ENCODE measurements at places on chromosomes 11 and 22. TPM values are rescaled to one million over a fixed set of nuclear protein-coding genes. Genes with fewer than 3 reads are reported as not detected.

Gene FZD4
- 0.91 TPM for total RNA-seq

DNA sequence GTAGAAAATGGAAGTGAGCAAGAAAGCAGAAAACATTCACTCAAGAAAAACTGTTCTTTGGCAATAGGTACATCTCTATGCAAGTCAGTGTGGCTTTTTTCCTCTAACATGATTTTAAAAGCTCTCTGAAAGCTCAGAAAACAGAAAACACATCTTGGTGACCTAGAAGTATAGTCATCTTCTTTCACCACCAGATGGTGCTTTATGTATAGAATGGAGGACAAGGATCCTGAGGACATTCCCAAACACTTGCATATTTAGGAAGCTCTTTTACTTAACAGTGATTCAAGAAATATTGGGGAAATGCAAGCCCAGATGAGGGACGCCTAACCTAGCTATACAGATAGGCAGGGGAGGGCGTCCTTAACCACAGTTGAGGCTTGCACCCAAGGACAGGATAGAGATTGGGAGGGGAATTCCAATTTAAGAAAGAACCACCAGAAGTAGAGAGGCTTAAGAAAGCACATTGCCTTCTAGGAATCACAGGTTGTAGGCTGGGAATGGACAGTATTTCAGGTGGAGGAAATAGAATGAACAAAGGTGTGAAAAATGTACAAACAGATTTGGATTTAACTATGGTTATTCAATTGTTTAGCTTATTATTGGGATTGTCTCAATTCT lies 13.8 kb upstream of the CCDC81 start:
- H3K27ac ChIP-seq: no peak overlapping the region
- H3K36me3 ChIP-seq: no peaks in the 10 kb centered on the region
- DNase-seq: no peak
- no peak overlapping the region for H3K4me3 ChIP-seq
- no peaks in the 10 kb centered on the region for H3K27me3 ChIP-seq

- no peaks in the 10 kb centered on the region for H3K36me3 ChIP-seq
- peak overlapping the region; percentile 22 for H3K4me3 ChIP-seq
- no peaks in the 10 kb centered on the region for H3K27me3 ChIP-seq
- no peak for DNase-seq
- H3K27ac ChIP-seq: no peak overlapping the region
- H3K4me1 ChIP-seq: peaks cover 17% of the 10 kb centered on the region
Observed at GRCh38 chr22:37243402-37244113, 511 bp downstream of the RAC2 start.

Gene MMP10
- not detected for total RNA-seq

Gene CHST1
- not detected for total RNA-seq

Data from SJSA1 (cell line).